ENCODE measurements at places on chromosomes 4 and X.
A peak's percentile ranks its signal among the peaks of the same experiment; 100 is the strongest.

- DNase-seq: no peak
Measured at GRCh38 chr4:22688236-22688635, 4.5 kb upstream of the GBA3 start.

- no peak for DNase-seq
Measured at GRCh38 chr4:24007860-24008261, 118.0 kb upstream of the PPARGC1A start.

DNA sequence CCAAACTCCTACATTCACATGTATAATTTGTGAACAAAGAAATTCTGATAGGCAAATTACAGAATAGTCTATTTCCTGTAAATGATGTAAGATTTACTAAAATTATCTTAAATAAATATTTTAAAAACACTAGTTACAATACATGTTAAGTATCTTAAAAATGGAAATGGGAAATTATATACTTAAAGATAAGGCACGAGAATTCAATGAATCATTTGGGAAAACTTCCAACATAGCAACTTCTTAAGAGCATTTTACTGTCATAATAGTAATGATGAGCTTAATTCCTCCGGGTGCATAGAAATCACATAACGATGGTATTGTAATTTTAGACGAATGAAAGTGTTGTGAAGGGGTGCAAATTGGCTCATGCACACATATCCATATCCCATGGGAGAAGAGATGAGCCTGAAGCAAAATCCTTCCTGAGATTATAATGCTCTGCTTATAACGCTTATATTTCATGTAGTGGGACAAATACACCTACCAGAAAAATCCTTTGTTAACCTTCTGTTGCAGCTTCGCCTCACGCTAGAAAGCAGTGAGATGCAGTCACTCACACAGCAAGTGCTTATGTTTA lies 873.5 kb downstream of the PDHA2 start:
- DNase-seq: no peak

DNA sequence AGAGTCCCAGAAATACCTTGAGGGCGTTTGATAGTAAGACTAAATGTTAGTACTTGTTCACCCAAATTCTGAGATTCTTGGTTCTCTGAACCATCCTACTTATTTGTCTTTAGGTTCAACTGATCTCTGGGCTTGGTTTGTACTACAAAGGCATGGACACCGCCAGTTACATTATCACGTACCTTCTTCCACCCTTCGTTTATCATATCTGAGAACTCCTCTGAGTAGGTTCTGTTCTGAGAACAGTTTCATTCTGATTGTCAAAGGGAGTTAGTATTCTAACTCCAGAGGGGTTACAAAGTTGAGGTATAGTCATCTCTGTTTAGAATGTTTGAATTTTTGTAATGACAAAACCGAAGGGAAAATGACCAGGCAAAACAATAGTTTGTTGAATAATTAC lies 19.3 kb downstream of the ZFX start:
- DNase-seq: no peak

DNA sequence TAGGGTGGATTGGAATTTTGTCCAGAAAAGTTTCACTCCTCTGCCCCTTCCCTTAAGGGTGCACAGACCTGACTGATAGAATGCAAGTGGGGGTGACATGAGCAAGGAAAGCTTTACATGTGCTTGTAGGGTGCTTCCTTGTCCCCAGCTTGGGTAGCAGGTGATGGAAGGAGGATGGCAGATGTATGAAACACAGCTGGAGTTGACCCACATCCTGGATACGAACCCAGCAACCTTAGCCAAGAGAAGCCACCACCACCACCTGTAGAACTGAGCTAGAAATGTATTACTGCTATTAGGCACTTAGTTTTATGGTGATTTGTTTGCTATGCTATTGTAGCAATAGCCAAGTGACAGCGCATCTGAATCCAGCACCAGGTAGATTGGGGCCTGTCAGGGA lies 227.4 kb downstream of the HS3ST1 start:
- no peak for DNase-seq

DNA sequence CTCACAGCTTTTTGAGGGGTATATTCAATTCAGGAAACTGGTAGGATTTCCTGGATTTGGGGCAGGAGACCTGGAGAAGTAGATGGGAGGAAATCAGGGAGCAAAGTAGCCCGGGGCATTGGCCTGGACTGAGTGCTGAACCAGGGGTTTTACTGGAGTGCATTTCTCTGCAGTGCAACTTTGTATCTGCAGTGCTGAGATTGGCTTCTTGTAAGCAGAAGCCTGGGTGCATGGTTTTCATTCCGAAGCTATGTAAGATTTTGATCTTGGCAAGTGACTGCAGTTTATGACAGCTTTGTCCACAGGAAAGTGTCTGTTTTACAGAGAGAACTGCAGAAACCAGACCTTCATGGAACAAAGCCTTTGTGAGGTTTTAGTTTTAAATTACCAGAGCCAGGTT lies 158.3 kb downstream of the SPCS3 start:
- DNase-seq: no peak

DNA sequence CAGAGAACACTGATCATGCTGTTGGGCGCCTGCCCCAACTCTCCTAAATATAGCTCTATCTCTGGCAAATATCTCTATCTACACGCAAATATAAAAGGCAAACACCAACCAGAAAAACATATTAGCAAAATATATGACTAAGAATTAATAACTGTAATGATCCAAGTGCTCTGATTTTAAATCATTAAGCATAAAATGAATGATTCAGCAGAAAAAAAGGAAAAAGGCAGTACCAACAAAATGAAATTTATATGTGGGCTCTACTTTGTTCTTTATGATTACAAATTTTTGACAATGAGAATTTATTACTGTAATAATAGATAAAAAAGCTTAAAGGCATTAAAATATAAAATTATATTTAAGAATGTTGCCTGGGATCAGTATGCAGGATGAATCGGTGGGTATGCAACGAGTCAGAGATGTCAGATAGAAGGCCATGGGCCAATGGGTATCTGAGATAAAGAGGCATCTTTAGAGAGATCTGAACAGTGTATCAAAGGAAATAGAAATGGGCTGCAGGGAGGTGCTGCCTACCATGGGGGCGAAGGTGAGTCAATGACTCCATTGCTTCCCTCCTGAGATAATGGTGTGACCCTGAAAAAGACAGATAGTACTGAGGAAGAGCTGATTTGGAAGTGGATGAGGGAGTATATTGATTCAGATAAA lies 234.8 kb downstream of the SCFD2 start:
- no peak for DNase-seq

GRCh38 chr4:104138116-104138515 lies 356.6 kb downstream of the CXXC4 start:
- DNase-seq: no peak

GRCh38 chrX:110175146-110175545 lies 142.7 kb downstream of the AMMECR1 start:
- DNase-seq: no peak

DNA sequence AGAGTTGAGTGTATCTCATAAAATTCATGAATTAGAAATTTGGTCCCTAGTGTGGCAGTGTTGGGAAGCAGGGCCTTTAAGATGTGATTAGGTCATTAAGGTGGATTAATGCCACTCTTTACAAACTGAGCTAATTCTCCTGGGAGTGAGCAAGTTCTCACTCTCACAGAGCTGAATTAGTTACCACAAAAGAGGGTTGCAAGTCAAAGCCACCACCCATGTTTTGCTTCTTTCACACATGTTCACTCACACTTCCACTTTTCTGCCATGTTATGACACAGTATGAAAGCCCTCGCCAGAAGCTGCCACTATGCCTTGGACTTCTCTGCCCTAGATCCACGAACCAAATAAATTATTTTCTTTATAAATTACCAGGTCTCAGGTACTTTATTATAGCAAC lies 332.1 kb downstream of the ARAP2 start:
- no peak for DNase-seq

- DNase-seq: peak; percentile 31
Measured at GRCh38 chrX:3811331-3812311, 98.2 kb upstream of the PRKX start.

GRCh38 chr4:71396382-71396781 lies 57.6 kb downstream of the SLC4A4 start:
- no peak for DNase-seq

DNA sequence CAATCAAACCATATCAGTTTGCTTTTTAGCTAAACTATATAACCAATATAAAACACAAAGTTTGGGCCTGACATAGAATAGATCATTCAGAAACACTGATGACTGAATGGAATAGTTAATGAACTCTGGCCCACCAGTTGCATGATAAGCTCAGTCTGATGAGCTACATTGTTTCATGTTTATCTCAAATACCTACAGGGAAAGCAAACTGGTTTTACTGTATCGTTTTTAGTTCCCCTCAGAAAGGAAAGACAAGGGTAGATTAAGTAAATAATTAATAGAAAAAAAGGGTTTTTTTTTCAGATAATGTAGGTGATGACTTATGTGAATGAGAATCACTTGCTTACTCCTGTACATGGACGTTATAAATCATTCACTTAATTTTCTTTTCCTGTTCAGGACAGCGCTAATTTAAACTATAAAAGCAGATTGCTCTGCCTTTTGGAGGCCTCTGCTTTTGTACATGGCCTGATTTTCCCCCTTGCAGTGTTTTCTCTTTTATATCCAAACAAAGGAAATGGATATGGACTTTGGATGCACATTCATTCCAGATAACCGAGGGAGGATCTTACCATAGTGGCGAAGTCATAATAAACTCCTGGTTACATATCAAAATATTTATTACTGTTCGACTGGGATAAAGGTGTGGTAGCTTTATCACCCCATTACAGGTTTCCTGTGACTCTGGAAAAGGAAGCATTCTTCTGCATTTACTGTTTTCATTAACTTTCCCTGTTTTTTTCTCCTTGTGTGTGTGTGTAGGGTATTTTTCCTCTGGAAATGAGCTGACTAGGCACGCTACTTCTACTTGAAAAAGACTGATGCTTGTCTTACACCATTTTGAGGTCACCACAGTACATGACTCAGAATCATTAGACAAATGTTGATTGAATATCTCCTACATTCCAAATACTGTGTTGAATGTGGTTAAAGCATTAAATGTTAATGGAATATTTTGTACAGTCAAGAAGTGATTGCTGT lies 373.1 kb upstream of the HS3ST1 start:
- DNase-seq: no peak

DNA sequence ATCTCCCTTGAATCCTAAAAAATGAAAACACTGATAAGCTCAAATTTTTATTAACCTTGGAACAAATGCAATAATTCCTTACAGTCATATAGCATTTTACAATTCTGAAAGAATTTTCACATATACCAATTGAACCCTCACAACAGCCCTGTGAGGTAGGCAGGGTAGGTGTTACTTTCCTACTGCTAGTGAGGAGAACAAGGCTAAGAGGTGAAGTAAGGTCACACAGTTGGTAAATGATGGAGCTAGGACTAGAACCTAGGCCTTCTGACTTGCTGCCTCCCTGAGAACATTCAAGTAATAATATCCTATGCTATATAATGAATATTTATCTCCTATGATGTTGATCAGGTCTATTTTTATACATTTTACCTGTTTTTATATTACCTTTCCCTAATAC lies 9.7 kb downstream of the TAF9B start:
- DNase-seq: no peak

GRCh38 chr4:56227301-56227835 lies 159.9 kb downstream of the AASDH start:
- no peak for DNase-seq

- no peak for DNase-seq
Measured at GRCh38 chr4:159298502-159298901, 195.6 kb downstream of the RAPGEF2 start.

- DNase-seq: no peak
Measured at GRCh38 chr4:6942238-6942800, 32.7 kb downstream of the TBC1D14 start.

DNA sequence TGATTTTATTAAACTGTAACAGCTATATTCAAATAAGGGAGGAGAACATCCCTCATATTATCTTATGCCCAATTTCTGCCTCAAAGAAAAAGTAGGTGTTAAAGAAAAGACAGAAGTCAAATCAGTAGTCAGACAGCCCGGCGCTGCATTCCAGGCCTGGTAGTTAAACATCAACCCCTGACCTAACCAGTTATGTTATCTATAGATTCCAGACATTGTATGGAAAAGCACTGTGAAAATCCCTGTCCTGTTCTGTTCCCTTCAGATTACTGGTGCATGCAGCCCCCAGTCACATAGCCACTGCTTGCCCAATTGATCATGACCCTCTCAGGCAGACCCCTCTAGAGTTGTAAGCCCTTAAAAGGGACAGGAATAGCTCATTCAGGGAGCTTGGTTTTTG lies 269.9 kb upstream of the GALNT7 start:
- DNase-seq: no peak

- no peak for DNase-seq
Measured at GRCh38 chrX:108309144-108309543, 129.1 kb downstream of the COL4A6 start.

DNA sequence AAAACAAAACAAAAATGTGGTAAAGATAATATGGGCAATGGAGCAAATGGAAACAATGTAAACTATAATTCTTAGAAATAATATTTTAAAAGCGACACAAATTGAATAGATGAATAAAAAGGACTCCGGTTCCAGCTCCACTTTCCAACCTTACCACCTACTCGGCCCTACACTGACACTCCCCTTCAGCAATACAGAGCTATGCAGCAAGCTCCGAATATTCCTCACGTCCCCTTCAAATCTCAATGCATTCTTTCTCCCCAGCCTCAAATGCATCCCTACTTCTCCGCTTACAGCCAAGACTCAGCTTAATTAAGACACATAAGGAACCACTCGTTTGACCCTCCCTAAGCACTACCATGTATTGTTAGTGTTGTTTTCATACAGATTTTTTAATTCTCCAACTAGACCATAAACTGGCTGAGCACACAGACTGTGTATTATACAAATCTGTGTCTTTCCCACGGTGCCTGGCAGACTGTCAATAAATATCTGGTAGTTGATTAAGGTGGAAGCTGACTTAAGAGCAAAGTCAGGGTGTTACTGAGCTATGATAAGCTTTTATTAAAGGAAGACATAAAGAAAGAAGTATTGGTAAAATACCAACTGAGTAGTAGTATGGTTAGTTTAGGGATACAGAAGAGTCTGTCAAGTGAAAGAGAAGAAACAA lies 219.1 kb downstream of the NR3C2 start:
- DNase-seq: no peak

GRCh38 chr4:10158333-10158942 lies 41.8 kb upstream of the WDR1 start:
- no peak for DNase-seq

- DNase-seq: no peak
Measured at GRCh38 chr4:85769009-85769408, 294.1 kb downstream of the ARHGAP24 start.

GRCh38 chrX:1609762-1610161 lies 5.1 kb upstream of the ASMT start:
- no peak for DNase-seq

- DNase-seq: no peak
Measured at GRCh38 chrX:68835468-68835867, 6.6 kb downstream of the EFNB1 start.

GRCh38 chrX:56066016-56066415 lies 166.1 kb upstream of the KLF8 start:
- DNase-seq: no peak

GRCh38 chr4:87029356-87029755 lies 94.5 kb downstream of the AFF1 start:
- DNase-seq: no peak

All from thyroid gland (tissue), 4 donors.